ENCODE measurements at places on chromosomes 1 and 21. TPM values are rescaled to one million over a fixed set of nuclear protein-coding genes. Genes with fewer than 3 reads are reported as not detected.

DNA sequence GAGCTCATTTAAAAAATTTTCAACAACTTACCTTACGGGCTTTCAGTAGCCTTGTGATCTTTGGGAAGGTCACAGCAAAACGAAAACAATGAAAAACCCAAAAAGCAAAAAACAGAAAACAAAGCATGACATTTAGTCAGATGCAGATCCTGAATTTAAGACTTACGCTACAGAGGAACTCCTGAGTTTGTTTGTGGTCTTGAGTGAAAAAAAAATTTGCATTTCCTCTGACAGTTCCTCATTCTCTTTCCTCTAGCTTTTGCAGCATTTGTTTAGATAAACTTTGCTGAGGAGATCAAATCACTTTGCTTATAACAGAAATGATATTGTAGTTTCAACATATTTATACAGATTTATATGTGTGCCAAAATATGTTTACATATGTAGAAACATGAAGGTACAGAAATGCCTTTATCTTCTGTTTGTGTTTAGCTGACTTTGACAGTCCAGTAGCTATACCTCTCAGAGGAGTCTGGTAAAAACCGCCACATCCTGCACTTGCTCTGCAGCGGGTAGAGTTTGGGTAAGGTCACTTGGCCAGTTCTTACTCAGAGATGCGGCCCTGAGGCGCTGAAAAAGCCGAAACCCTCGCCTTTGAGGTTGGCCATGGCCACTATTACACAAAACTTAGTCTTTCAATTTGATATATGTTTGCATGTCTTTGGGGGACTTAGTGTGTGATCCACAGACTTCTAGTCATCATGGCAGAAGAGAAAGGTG is 142.5 kb downstream of the TNR start:
- H3K27ac ChIP-seq: no peak overlapping the region
- H3K4me1 ChIP-seq: no peaks in the 10 kb centered on the region
- no peaks in the 10 kb centered on the region for H3K36me3 ChIP-seq
- no peak overlapping the region for H3K4me3 ChIP-seq

DNA sequence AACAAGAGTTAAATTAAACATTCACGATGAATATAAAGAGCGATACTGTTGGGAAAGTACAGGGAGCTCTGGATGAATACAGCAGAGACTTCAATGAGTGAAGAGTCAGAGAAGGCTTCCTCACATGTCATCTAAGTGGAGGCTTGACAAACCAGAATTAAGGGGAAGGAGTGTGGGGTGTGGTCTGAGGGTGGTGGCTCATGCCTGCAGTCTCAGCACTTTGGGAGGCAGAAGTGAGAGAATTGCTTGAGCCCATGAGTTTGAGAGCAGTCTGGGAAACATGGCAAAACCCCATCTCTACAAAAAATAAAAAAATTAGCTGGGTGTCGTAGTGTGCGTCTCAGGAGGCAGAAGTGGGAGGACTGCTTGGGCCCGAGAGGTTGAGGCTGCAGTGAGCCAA is 8.7 kb downstream of the SDHB start:
- peaks cover 74% of the 10 kb centered on the region for H3K36me3 ChIP-seq
- H3K27ac ChIP-seq: no peak overlapping the region
- H3K4me3 ChIP-seq: no peak overlapping the region
- H3K27me3 ChIP-seq: no peaks in the 10 kb centered on the region

DNA sequence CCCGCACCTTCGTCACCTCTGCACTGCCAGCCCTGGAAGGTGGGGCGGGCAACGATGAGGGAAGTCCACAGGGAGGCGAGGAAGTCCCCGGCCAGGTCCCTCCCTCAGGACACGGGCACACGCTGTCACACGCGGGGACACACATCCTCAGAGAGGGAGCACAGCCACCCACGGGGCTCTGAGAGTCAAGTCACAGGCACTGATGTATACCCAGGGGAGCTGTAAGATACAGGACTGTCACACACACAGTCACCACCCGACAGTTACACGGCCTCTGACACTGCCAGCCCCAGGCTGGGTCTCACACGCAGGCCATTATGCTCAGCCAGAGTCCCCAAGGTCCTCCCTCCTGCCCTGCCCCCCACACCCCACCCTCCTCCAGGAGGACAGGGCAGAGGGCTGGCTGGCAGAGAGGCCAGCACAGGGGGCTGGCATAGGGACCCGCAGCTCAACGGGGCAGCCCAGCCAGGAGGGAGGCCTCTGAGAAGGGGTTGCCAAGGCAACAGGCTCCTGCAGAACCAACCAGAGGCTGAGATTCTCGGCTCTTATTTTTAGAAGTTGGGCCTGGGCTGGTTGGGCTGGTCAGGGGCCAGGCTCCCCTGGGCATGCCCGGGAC is 17.7 kb upstream of the ADGRB2 start:
- DNase-seq: no peak
- H3K36me3 ChIP-seq: no peaks in the 10 kb centered on the region
- peaks cover 23% of the 10 kb centered on the region for H3K4me1 ChIP-seq
- H3K4me3 ChIP-seq: no peak overlapping the region
- H3K27ac ChIP-seq: no peak overlapping the region

- no peaks in the 10 kb centered on the region for H3K36me3 ChIP-seq
- no peak overlapping the region for H3K4me3 ChIP-seq
- H3K27ac ChIP-seq: no peak overlapping the region
- peak; percentile 26 for DNase-seq
- H3K27me3 ChIP-seq: no peaks in the 10 kb centered on the region
Measured at GRCh38 chr21:24045373-24045772, 1561.9 kb downstream of the MRPL39 start.

- no peak for DNase-seq
- H3K27ac ChIP-seq: no peak overlapping the region
- H3K4me3 ChIP-seq: no peak overlapping the region
- H3K27me3 ChIP-seq: no peaks in the 10 kb centered on the region
- no peaks in the 10 kb centered on the region for H3K36me3 ChIP-seq
- H3K4me1 ChIP-seq: no peaks in the 10 kb centered on the region
Measured at GRCh38 chr1:191134796-191135195, 657.1 kb upstream of the BRINP3 start.

DNA sequence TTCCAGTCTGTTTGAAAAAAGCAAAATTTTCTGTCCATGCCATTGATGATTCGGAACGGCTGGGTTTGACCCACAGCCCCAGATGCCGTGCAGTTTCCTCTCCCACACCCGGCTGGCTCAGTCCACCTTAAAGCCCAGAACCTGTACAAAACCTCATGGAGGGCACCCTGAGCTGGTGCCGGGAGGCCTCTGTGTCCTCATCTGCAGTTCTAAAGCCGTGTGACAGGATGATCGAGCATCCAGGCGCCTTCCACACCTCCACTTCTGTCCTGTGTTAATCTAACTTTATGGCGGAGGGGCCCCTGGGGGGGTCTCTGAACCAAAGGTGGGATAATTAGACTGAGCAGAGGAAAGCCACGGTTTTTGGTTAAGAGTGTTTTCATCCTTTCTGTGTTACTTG is 49.6 kb downstream of the SLC37A1 start:
- no peak for DNase-seq
- H3K27ac ChIP-seq: no peak overlapping the region
- peaks cover 99% of the 10 kb centered on the region for H3K36me3 ChIP-seq
- no peaks in the 10 kb centered on the region for H3K27me3 ChIP-seq

- H3K36me3 ChIP-seq: no peaks in the 10 kb centered on the region
- H3K4me3 ChIP-seq: no peak overlapping the region
- H3K27me3 ChIP-seq: no peaks in the 10 kb centered on the region
Measured at GRCh38 chr1:229133811-229134210, 137.1 kb upstream of the RAB4A start.

GRCh38 chr1:121413821-121414220 is 229.0 kb downstream of the SRGAP2C start:
- H3K4me1 ChIP-seq: peaks cover 5% of the 10 kb centered on the region
- H3K36me3 ChIP-seq: no peaks in the 10 kb centered on the region
- no peaks in the 10 kb centered on the region for H3K27me3 ChIP-seq
- no peak overlapping the region for H3K4me3 ChIP-seq
- no peak for DNase-seq

DNA sequence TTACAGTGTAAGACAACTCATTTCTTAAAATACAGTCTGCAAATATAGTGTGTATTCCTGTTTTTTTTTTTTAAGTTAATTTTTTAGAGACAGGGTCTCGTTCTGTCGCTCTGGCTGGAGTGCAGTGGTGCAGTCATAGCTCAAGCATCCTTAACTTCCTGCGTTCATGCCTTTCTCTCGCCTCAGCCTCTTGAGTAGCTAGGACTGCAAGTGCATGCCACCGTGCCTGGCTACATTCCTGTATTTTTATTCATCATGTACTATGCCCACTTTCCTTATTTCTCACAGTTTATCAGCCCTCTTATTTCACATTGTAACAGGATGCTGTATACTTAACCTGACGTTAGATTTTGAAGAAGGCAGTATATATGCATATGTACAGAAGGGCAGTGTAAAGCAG is 26.7 kb downstream of the MIER1 start:
- peaks cover 5% of the 10 kb centered on the region for H3K4me1 ChIP-seq
- DNase-seq: no peak
- H3K36me3 ChIP-seq: peaks cover 11% of the 10 kb centered on the region
- no peak overlapping the region for H3K27ac ChIP-seq

CD1D gene
- not detected for total RNA-seq

KRTAP21-2 gene
- total RNA-seq: not detected

PLPPR4 gene
- not detected for total RNA-seq

All from stomach (tissue), 19 donors.